HFFc6 (cell line): ENCODE measurements at places on chromosomes 1 and 21. TPM values are rescaled to one million over a fixed set of nuclear protein-coding genes. Genes with fewer than 3 reads are reported as not detected.

TMPRSS3 gene
- not detected in 3 replicates for total RNA-seq

GTF2B gene
- 26.3 to 27.7 TPM (median 27.2 TPM) in 3 replicates for total RNA-seq

ITLN2 gene
- total RNA-seq = not detected in 3 replicates

OR2AK2 gene
- not detected in 3 replicates for total RNA-seq

BRINP3 gene
- total RNA-seq = not detected in 3 replicates

DNA sequence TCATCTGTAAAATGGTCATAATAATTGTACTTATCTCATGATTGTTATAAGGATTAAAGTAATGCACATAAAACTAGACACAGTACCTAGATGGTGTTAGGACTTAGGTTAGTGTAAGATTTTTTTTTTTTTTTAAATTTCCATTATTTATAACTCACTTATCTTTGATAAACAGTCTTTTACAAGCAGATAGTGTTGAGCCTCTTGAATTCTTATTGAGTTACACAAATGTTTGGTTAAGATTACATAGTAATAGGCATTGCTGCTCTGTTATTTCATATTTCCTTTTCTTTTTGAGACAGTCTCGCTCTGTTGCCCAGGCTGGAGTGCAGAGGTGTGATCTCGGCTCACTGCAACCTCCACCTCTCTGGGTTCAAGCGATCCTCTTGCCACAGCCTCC is 15.4 kb downstream of the MRPS6 start:
- no peaks in the 10 kb centered on the region for H3K27me3 ChIP-seq
- DNase-seq = no peak
- peaks cover 19% of the 10 kb centered on the region for H3K4me1 ChIP-seq

DNA sequence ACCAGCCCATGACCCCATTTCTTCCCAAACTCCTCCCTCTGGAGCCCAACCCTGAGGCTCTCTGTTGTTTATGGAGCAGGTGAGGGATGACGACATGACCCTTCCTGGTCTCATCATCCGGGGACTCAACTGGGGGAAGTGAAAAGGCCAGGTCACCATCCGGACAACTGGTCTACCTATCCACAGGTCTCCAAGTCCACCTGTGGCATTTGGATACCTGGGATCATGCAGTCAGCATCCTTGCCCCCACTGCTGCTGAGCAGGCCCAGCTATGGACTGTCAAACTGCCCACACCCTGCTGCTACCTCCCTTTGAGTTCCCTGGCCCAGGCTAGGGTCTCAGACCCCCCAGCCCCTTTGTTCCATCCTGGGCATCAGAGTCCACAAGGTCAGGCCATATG is 60.0 kb upstream of the LAPTM5 start:
- H3K27me3 ChIP-seq = peaks cover 16% of the 10 kb centered on the region
- H3K36me3 ChIP-seq = no peaks in the 10 kb centered on the region

DNA sequence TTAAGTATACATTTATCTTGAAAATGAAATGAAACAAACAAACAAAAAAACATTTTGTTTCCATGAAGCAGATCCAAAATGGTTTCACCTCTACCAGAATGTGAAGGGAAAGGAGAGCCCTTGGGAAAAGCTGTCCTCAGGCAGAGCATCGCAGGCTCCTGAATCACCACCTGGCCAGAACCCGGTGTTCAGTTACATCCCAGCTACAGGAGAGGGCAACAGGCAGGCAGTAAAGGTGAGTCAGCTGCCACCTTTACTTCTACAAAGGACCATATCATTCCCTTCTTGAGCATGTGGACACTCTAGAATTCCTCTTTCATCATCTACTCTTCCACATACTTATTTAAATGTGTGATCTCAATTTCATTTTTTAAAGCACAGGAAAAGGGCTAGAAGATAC is 151.2 kb downstream of the PIGK start:
- no peak overlapping the region for H3K4me3 ChIP-seq
- no peaks in the 10 kb centered on the region for H3K36me3 ChIP-seq

GRCh38 chr21:32349333-32349944 is 43.4 kb downstream of the URB1 start:
- H3K4me1 ChIP-seq = no peaks in the 10 kb centered on the region
- H3K27ac ChIP-seq = no peak overlapping the region
- H3K27me3 ChIP-seq = no peaks in the 10 kb centered on the region; the same call in 1 of the 2 replicates
- no peak overlapping the region for H3K4me3 ChIP-seq

- no peaks in the 10 kb centered on the region; the same call in 1 of the 2 replicates for H3K27me3 ChIP-seq
- H3K27ac ChIP-seq = no peak overlapping the region
- DNase-seq = no peak
- H3K4me3 ChIP-seq = no peak overlapping the region
These were observed 892.3 kb downstream of the LTN1 start for GRCh38 chr21:28100366-28100765.

GRCh38 chr1:45820788-45821187 is 17.4 kb downstream of the MAST2 start:
- DNase-seq = no peak
- no peak overlapping the region for H3K27ac ChIP-seq
- H3K36me3 ChIP-seq = peaks cover 32% of the 10 kb centered on the region

GRCh38 chr1:164712131-164713036 is 153.4 kb downstream of the PBX1 start:
- DNase-seq = no peak
- no peak overlapping the region for H3K27ac ChIP-seq
- no peak overlapping the region for H3K4me3 ChIP-seq
- H3K36me3 ChIP-seq = 0 out of 2 replicates have a peak, but pooled peaks cover 3% of the 10 kb centered on the region

DNA sequence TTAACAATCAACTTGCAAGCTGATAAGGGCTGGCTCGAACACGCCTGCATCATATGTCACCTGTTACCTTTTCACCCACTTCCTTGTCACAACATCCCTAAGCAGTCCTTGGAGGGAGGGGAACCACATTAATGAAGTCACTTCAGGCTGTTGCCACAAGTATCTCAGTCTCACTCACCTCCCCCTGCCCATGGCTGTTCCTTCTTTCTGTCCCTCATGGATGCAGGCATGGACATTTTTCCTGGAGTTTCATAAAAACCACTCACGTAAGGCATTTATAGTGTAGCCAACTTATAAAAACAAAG is 76.8 kb upstream of the ANGPTL1 start:
- H3K4me3 ChIP-seq = no peak overlapping the region
- no peaks in the 10 kb centered on the region for H3K36me3 ChIP-seq
- no peak for DNase-seq
- no peak overlapping the region for H3K27ac ChIP-seq
- H3K27me3 ChIP-seq = peaks cover 26% of the 10 kb centered on the region
- H3K4me1 ChIP-seq = no peaks in the 10 kb centered on the region

DNA sequence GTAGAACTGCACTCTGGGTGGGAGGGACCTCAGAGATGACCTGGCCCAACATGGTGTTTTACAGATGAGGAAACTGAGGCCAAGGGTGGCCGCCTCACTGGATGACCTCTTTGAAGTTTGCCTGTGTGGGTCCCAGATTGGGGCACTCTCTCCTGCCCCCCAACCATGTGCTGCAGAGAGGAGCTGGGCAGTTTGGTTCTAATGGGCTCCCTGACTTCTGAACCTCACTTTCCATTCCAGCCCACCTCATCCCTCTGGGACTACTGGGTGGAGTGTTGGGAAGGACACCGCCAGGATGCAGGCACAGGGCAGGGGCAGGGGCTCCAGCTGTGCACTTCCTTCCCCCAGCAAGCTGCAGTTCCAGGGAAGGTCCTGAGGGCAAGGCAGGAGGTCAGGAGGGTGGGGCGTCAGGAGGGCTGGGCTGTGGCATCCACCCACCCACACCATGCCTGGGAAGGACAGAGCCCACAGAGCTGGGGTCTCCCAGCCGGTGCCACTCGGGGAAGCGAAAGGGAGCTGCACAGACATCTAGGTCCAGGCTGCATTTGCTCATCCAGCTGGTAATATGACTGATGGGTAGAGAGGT is 10.3 kb upstream of the EPS8L3 start:
- no peaks in the 10 kb centered on the region for H3K36me3 ChIP-seq
- DNase-seq = no peak
- peaks cover 45% of the 10 kb centered on the region for H3K4me1 ChIP-seq
- H3K27me3 ChIP-seq = peaks cover 3% of the 10 kb centered on the region
- H3K4me3 ChIP-seq = no peak overlapping the region
